ENCODE measurements at places on chromosomes 2 and 18. TPM values are rescaled to one million over a fixed set of nuclear protein-coding genes. Genes with fewer than 3 reads are reported as not detected.

The PREPL gene
- total RNA-seq = 64.0 TPM

The ZNF521 gene
- 36.4 TPM for total RNA-seq

The ZNF804A gene
- total RNA-seq = 11.5 TPM

The CPO gene
- total RNA-seq = 0.12 TPM

The PTH2R gene
- total RNA-seq = 0.25 TPM

The SLC14A1 gene
- total RNA-seq = 13.3 TPM

The UGT1A7 gene
- total RNA-seq = not detected

The C2orf78 gene
- not detected for total RNA-seq

The BOK gene
- total RNA-seq = 13.6 TPM
